Iris pigment epithelial cell (primary cell): ENCODE measurements at places on chromosomes 5 and 9.

DNA sequence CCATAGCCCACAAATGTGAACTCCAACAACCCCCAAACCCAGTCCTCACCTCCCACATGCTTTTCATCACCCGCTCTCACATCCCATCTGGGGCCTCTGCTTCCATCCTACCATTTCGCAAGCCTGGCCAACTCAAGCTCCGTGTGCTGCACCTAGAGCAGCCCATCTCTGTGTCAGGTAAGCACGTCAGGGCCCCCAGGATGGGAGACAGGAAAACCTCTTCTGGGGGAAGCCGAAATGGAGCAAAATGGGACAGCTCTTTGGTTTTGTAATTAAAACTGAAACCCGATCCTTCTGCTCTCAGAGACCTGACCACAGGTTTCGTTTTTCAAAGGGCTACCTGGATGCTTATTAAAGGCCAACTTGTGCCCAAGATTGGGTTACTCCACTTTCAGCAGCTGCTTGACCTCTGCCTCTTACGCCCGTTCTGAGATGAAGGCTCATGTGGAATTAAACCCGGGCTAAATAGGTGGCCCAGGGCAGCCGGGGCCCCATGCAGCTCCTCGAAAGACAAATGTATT lies 287.7 kb downstream of the SLIT3 start:
- DNase-seq: no peak

DNA sequence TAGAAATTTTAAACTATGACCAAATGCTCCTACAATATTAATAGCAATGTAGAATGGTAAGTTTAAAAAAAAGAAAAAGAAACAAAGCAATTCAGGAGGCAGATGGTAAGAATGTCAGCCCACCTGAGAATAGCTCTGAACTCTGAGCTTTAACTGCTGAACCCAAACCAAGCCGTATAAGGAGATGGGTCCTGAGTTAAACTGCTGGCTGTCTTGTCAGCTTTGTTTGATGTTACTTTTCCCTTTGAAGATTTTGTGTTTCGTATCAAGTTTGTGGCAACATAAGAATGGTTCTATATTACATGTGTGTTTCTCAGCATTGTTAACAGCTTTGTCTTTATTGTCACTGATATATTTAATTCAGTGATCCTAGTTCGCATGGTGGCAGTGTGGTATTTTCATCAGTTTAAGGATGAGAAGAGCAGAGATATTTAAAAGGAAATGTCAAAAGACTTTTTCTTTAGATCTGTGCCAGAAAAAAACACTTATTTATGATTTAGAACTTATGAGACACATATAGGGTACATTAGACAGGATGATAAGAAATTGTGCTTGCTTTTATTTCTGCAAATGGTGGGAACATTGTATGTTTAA lies 390.1 kb downstream of the CCDC171 start:
- DNase-seq: peak; percentile 5

GRCh38 chr9:135701067-135701958 lies 672 bp upstream of the KCNT1 start:
- no peak for DNase-seq

DNA sequence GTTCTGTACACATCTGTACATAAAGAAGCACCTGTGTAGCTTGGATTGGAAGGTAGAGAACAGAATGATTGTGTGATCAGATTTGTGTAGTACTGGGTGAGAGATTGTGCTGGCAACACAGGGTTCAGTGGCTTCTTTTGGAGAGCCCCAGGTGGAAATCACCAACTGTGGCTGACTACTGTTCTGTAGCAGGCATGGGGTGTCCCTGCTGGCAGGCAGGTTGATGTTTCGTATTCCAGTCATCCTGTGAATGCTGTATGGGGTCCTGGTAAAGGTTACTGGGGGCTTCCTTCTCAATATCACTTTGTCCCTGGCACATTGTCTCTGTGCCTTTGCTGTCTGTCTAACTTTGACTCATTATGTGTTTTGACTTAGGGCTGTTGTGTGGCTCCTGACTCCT lies 5.3 kb downstream of the ASPN start:
- DNase-seq: no peak

DNA sequence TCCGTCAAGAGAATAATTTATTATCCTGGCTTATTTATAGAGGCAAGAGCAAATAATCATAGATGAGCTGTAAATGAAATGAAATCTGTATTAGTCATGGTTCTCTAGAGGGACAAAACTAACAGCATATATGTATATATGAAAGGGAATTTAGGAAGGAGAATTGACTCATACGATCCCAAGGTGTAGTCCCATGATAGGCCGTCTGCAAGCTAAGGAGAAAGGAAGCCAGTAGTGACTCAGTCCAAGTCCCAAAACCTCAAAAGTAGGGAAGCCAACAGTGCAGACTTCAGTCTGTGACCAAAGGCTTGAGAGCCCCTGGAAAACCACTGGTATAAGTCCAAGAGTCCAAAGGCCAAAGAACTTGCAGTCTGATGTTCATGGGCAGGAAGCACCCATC lies 515.9 kb upstream of the CYLC2 start:
- peak; percentile 22 for DNase-seq

DNA sequence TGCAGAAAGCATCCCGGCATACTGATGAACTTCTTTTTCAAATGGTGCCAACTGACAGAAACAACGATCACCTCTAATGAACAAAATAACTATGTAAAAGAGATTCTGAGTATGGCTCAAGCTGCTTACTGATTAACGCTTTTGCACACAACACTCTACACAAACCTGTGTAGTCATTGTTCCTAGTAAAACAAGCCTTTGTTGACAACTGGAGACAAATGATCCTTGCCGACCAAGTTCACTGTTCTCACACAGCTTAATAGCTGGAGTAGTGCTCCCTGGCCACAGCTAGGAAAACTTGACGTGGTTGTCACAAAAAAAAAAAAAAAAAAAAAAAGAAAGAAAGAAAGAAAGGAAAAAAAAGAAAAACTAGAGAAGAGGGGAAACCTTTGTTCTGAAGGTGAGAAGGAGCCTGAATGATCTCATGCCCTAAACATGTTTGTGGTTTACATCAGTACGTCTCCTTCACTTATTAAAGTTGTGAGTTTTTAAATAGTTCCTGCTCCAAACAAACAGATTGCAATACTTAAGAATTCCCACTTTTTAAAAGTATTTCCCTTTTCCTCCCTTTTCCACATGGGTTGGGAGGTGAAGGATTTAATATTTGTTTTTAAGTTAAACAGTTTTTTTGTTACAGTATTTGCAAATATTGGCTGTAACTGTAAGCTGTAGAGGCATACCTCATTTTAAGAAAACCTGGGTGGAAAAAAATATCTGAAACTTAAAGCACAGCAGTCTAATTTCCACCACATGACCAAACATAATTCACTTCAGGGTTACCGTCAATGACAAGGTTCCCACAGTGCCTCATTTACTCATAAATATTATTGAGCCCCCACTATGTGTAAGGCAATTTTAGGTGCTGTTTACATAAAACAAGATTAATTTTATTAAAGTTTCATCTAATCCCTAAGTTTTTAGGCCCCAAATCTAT lies 63.7 kb downstream of the GLIS3 start:
- peak; percentile 78 for DNase-seq

- DNase-seq: peak; percentile 88
These were observed 43.0 kb downstream of the STRBP start for GRCh38 chr9:123225374-123225813.

GRCh38 chr5:93601071-93601801 lies 18.2 kb downstream of the NR2F1 start:
- peak; percentile 89 for DNase-seq

GRCh38 chr5:121762426-121762825 lies 89.3 kb upstream of the FTMT start:
- DNase-seq: no peak

GRCh38 chr5:142922223-142922952 lies 152.2 kb downstream of the ARHGAP26 start:
- peak; percentile 60 for DNase-seq

DNA sequence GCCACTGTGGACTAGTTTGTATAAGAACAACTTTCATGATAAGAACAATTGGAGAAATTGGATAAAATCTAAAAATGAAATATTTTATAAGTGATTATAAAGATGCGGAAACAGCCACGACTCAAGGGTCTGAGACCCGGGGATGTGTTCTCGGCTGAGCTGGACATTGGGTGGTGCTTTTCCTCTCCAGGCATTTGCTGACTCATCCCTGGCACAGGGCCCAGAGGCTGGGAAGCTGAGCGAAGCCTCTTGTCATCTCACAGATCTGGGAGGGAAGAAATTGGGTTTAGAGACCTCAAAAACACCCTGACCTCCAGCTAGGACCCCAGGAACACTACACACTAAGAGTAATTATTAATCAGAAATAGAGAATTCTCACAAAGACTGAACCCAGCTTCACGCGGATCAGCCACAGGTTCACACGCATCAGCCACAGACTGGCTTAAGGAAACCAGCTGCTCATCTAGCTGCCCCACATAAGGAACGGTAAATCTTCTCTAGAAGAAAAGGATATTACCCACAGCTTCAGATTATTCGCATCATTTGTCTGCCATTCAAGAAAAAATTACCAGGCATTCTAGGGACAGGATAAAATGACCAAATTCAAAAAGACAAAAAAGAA lies 2.8 kb upstream of the OR2V1 start:
- DNase-seq: peak; percentile 87

- DNase-seq: no peak
These were observed 902.4 kb downstream of the NR2F1-AS1 start for GRCh38 chr5:92678640-92679039.

DNA sequence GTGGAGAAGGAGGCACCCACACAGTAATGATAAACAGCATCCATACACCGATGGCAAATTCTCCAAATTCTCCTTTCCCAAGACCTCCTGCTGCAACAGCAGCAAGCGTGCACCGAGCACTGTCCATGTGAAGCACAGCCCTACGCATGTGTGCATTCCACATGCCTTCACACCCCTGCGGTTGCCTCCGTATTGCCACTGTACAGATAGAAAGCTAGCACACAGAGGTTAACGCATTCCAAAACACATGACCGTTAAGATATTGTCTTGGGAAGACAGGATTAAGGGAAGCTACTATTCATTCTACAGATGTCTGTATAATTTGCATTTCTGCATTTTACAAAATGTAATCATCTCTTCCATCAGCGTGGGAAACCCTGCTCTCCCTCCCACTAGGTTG lies 6.6 kb downstream of the FLT4 start:
- no peak for DNase-seq

GRCh38 chr9:128414461-128414860 lies 6.2 kb upstream of the CERCAM start:
- DNase-seq: no peak

- DNase-seq: peak; percentile 87
These were observed 250.8 kb upstream of the FBXL7 start for GRCh38 chr5:15249152-15249551.

- no peak for DNase-seq
These were observed 184.8 kb downstream of the NR3C1 start for GRCh38 chr5:143218517-143219170.

DNA sequence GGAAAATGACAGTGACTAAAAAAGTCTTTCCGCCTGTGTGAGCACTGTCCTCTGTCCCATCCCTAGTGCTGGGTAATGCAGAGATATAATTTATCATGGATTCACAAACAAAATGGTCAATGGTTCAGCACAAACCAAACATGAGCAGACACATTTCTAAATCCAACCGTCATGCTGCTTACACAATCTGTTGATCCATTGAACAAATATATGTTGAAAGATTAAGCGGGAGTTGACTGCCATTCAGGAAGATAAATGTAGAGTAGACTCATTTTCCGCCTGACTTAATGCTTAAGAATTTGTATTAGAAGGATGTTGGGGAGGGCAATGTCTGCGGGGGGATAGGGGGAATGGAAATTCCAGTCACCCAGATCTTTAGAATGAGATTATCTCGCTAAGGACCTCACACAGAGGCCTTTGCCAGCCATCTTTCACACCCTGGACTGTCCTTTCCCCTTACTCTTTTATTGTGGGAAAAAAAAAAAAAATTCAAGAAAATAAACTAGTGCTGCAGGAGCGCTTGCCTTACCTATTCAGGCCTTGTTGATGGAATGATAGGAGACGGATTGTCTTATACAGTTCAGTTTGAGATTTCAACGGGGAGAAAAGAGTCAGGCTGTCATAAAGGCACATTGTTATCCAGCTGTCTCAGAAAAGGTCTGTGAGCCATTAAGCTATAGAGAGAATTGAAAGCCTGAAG lies 153.7 kb downstream of the TLE1 start:
- peak; percentile 95 for DNase-seq

DNA sequence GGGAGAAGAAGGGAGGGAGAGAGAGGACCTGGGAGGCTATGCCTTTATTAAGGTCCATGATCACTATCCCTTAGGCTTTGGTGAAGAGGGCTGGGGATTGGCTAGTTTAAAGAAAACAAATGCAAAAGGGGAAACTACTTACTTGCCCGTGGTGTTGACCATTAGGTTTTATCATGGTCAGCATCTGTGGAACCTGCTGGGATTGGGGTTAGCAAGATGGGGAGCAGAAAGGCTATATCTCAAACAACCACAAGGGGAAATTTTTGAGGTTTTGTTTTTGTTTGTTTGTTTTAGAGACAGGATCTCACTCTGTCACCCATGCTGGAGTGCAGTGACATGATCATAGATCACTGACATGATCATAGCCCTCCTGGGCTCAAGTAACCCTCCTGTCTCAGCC lies 9.0 kb upstream of the RAD23B start:
- DNase-seq: no peak

DNA sequence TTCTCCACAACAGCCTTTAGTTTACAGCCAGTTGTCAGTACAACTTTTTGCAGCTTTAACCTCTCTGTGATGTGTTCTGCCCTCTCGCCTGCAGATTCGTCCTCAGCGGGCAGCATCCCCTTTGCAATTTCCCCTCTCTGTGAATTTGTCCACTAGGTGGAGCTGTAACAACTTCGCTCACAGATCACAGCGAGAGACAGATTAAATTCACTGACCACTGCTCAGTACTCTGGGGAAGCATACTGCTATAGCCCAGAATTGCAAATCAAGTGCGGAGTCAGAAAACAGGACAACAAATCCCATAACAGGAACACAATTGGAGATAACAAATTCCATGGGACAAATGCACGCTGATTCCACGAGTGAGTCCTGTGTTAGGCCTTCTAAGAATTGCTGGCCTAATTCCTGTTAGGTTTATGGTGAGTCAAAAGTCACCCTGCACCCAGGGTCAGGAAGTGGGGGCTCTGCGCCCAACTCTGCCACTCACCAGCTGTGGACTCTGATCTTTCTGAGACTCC lies 2124.9 kb downstream of the MAT2B start:
- peak; percentile 69 for DNase-seq

DNA sequence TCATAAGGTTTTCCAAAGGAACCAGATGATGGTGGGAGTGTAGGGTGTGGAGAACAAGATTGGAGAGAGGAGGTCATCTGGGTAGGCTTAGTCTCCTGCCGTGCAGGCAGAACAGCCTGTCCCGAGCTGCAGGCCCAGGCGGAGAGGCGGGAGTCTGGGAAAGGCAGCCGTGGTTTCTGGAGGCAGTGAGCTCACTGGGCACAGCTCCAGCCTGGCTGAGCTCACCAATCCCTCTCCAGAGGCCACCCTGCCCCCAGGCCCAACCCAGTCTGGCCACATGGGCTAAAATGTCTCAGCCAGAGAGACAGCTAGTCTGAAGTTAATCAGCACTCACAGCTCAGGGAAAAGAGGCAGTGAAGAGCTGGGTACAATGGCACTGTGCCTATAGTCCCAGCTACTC lies 12.3 kb downstream of the P4HA2 start:
- DNase-seq: peak; percentile 98

GRCh38 chr9:38293022-38293421 lies 99.5 kb upstream of the ALDH1B1 start:
- no peak for DNase-seq

GRCh38 chr9:90795871-90796317 lies 5.7 kb upstream of the SYK start:
- no peak for DNase-seq
